NCI-H226 (cell line): ENCODE measurements at places on chromosomes 7 and 10.
A peak's percentile ranks its signal among the peaks of the same experiment; 100 is the strongest.

- no peak for DNase-seq
These were observed 212.7 kb downstream of the LRMDA start for GRCh38 chr10:75643944-75644692.

DNA sequence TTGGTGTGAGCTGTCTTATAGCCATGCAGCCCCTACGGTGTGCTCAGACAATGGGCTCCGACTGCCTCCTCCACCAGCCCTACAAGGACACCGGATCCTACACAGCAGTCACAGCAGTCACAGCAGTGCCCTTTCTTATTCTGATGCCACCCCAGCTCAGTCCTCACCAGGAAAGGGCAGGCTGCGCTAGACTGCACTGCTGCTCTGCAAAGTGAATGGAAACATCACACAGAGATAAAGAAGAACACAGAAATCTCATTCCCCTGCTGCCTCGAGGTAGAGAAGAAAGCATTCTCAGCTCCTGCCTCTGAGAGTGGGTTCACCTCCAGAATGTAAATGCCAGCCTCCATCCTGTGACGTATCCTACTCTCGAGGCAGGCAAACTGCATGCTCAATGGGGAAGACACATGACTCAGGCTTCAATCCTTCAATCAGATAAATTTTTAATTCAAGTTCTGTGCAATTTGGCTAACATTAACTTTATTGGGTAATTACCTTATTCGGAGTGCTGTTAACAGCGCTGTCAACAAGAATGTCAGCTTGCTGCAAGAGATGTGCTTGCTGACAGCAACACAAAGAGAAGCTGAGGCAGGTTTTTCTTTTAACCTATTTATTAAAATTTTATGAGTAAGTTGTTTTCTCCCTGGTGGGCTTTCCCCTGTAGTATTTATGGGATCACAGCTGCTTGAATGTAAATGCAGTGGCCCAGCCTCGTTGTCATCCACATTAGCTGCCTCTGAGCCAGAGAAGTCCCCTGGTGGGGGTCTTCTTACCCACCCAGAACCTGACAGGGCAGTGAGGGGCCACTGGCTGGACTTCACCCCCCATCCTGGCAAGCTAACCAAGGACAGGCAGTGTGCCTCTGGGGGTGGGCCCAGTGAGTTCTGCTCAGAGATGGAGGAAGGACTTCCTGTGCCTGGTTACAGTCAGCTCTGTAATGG, 241.3 kb upstream of the KMT2E start:
- no peak for DNase-seq

- DNase-seq, result no peak
These were observed 2.5 kb downstream of the LBX1 start for GRCh38 chr10:101226491-101227428.

- peak; percentile 49 for DNase-seq
These were observed 36.5 kb upstream of the PDZD8 start for GRCh38 chr10:117411479-117412399.
